Stimulated activated CD4-positive, alpha-beta T cell treated with anti-CD3 and anti-CD28 coated beads, TNF-alpha, amount 100 ng/mL, for 1 hour (primary cell): ENCODE measurements at places on chromosomes 4 and X.

- no peak for DNase-seq
Observed at GRCh38 chrX:10519761-10520160, 100.6 kb downstream of the MID1 start.

DNA sequence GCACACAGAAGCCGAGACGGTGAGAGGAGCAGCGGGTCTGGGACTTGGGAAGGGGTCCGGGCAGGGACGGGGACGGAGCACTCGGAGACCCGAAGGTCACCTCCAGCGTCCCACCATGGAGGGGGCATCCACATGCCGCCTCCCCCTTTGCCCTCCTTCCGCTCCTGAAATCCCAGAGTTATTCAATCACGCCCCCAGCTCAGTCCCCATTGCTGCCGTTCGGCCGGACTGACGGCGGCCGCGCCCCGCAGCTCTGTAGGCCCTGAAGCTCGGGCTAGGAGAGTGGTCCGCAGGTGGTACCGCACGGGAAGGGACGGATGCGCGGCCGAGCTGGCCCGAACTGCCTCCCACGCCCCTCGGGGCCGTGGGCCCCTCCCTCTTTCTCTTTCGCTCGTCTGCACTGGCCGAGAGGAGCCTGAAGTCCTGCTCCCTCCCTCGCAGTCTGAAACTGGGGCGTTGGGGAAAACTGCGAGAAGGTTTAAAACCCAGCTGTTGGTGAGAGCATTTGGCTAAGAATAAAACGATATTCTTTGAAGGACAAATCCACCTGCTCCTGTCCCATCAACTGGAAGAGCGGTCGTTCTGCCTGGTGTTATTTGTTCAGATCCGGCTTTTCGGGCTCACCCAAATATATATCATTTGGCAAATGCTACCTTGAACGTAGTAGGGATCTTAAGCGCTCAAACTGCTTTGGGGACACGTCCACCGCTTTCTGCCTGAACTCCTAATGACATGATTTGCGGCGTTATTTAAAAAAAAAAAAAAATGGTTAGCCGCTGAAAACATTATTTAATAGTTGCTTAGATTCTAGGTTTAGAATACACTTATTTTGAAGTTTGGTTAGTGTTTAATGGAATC, 719 bp downstream of the USO1 start:
- no peak for DNase-seq

- DNase-seq: no peak
Observed at GRCh38 chr4:142353149-142353738, 492.9 kb downstream of the INPP4B start.

GRCh38 chr4:88737307-88737941, 39.8 kb upstream of the NAP1L5 start:
- no peak for DNase-seq

- DNase-seq: no peak
Observed at GRCh38 chrX:115504167-115504566, 56.8 kb upstream of the PLS3 start.
